Renal cortical epithelial cell (primary cell): ENCODE measurements at places on chromosomes 2 and 18. TPM values are rescaled to one million over a fixed set of nuclear protein-coding genes. Genes with fewer than 3 reads are reported as not detected.

IER3IP1 gene
- 19.9 and 22.6 TPM in 2 replicates for total RNA-seq

DNA sequence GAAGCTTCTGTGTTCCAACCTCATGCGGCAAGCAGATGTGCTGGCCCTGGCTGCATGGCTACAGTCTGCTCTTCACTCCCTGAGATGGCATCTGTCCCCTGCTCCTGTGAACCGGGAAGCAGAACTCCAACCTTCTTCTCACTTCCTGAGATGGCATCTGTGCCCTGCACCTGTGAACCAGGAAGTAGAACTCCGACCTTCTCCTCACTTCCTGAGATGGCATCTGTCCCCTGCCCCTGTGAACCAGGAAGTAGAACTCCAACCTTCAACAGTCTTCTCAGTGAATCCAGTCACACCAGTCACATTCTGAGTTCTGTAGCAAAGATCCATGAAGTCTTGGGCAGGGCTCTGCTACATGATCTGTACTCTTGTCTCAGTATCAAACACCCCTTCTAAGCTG, 887.2 kb upstream of the KLHL29 start:
- no peak for DNase-seq

DNA sequence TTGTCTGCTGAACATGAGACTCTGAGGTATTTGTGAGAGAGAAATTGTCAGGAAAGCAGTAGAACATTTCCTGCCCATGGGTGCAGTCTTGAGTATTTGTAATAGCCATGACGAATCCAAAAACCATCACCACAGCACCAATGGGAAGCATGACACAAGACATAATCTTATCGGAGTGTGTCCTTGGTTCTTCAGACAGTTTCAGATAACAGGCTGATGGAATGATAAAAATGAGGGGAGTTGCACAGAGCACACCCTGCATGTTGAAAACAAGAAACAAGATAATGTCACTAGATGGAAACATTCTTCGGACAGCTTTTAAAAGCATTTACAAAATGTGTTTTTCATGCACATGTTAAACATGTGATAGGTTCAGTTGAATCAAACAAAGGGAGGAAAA, 56.9 kb downstream of the SLC38A11 start:
- DNase-seq = peak; percentile 56

DNA sequence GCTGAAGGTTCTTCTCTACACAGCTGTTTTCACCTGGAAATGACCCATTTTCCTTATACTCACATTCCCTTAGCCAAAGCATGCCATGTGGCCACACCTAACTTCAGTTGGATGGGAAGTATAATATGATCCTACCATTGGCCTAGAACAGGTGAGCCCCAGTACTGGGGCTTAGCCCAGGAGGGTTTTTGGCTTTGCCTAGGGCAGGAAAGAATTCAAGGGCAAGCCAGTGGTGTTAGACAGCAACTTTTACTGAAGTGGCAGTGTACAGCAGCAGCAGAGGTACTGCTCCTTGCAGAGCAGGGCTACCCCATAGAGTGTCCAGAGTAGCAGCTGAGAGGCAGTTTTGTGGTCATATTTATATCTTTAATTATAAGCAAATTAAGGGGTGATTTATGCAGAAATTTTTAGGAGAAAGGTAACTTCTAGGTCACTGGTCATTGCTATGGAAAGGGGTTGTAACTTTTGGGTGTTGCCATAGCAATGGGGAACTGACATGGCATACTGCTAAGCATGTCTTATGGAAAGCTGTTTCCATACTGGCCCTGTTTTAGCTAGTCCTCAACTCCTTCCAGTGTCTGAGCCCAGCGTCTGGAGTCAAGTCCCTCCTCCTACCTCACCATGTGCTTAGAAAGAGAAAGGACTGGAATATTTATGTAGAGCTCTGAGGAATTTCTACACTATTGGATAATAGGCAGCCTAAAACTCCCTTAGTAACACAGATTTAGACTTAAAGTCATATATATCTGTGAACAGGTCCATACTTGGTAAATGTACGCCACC, 109.0 kb upstream of the DTNA start:
- DNase-seq = no peak

DNA sequence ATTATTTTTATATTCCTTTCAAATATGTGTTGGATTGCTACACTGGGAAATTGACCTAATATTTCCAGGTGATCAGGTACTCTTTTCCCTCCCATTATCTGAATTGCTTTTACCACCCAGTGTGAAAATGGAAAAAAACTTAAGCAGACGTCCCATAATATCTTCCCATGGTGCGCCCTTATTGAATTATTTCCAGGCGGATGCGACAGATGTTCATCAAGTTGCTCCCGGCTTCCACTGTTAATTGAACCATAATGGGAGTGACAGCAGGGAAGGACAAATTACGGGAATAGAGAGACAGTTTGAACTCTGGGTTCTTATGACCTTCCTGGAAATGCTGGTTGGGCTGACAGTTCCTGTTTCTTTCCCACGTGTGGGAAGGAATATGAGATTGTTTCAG, 93.3 kb downstream of the THSD7B start:
- DNase-seq = no peak

- DNase-seq = no peak
These were observed 10.6 kb downstream of the LRP2 start for GRCh38 chr2:169351725-169352124.

DNA sequence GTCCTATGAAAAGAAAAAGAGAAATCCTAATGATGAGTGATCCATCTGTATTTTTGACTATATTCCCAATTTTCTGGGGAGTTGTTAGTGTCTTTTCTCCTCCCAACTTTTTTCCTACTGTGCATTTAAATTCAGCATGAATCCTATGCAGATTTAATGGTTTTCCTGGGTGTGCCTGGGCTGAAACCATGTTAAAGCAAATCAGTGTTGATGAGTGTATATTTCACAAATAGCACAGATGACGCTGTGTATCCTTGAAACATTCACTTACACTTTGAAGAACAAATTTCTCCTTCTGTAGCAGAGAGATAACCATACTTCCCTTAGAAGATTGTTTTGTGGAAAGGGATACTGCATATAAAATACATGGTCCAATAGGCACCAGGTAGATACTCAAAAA, 114.3 kb downstream of the TRIB2 start:
- no peak for DNase-seq

- no peak for DNase-seq
These were observed 1752.9 kb upstream of the CELF4 start for GRCh38 chr18:39318462-39318861.

FBLN7 gene
- 0.15 and 0.52 TPM in 2 replicates for total RNA-seq
